ENCODE measurements at places on chromosomes 1 and 21.

- DNase-seq: no peak
Measured at GRCh38 chr1:119878171-119878570, 18.1 kb downstream of the ADAM30 start.

DNA sequence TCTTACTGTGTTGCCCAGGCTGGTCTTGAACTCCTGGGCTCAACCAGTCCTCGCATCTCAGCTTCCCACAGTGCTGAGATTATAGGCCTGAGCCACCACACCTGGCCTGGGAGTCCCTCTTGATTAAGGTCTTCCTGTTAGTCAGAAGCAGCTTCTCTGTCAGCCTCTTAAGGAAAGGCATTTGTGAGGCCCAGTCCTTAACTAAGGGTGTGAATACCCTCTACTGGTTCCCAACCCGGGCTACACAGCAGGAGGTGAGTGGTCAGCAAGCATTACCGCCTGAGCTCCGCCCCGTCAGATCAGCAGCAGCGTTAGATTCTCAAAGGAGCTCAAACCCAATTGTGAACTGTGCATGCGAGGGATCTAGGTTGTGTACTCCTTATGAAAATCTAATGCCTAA is 117.2 kb downstream of the DYRK1A start:
- no peak for DNase-seq

- no peak for DNase-seq
Measured at GRCh38 chr1:193438312-193438711, 251.9 kb upstream of the B3GALT2 start.

- DNase-seq: no peak
Measured at GRCh38 chr1:158691907-158692306, 5.4 kb upstream of the SPTA1 start.

DNA sequence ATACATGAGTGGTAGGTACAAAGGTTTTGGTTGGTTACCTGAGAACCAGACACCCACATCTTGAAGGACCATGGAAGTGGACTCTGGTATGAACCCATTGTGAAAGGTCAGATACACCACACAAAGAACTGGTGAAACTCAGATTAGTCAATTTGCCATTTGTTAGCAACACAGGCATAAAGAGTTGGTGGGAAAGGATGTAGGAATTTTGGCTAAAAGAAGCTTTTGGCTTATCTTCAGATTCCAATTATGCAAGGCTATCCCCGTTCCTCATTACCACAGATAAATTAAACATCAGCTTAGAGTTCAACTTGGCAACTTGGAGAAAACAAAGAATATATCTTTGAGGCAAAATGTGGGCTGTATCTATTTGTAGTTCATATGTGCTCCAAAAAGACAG is 87.0 kb upstream of the IRF2BP2 start:
- DNase-seq: no peak

DNA sequence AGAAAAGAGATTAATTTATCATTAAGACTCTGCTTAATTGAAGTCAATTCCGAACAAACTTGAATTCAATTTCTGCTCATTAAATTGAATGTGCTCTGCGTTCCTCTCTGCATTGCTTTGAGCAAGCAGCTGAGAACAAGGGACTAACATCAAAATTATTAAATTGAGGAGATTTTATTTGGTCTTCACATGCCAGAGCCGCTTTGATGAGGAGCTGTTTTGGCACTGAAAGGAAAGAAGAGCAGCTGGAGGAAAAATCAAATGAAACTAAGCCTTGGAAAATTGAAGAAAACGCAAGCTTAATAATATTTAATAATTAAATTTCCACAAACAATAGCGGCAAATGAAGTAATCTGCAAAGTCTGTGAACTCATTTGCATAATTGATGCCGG is 222.0 kb upstream of the PKN2 start:
- no peak for DNase-seq

DNA sequence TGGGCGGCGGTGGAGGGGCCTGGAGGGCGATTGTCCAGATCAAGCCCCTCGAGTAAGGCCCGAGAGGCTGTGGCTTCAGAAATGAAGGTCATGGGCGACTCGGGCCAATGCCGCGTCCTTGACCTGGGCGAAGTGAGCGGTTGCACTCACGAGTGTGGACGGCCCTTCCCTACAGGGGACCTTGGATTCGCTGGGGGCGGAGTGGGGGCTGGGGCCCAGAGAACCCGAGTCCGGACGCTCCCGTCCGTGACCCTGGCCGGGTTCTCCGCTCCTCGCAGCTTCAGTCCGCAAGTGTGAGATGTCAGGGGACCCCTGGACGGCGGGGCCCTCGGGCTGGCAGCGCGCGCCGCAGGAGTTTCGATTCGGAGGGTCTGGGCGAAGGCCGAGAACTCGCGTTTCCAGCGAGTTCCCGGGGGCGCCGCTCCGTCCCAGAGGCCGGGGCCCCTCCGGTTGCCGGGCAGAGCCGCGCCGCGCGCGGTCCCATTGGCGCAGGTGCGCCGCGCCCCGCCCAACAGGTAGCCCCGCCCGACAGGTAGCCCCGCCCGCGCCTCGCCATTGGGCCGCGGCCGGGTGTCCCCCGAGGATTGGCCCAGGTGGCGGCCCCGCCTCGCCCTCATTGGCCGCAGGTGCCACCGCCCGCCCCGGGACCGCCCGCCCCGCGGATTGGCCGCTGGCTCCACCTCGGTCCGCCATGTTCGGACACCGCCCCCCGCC is at the start of gene PRKCZ:
PRKCZ (plus strand) TSS at position 694 of the 714 bp plus-strand sequence. CDS start 220 bp downstream, outside the sequence.
- DNase-seq: no peak

DNA sequence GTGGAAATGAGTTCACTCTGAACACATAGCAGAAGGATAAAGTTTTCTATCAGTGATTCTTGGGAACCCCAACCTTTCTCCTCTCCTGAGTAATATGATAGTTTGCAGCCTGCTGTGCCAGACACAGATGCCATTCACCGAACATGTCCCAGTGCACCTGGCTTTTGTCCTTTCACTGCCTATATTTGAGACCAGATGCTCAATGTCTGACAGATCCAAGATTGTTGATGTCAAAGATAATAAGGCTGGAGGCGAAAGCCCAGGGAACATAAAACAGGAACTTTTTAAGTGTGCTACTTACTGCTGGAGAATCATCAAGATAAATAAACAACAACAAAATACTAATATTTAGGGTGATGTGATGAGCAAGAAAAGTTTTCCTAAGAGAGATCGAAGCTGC is 139.3 kb downstream of the TIAM1 start:
- no peak for DNase-seq

DNA sequence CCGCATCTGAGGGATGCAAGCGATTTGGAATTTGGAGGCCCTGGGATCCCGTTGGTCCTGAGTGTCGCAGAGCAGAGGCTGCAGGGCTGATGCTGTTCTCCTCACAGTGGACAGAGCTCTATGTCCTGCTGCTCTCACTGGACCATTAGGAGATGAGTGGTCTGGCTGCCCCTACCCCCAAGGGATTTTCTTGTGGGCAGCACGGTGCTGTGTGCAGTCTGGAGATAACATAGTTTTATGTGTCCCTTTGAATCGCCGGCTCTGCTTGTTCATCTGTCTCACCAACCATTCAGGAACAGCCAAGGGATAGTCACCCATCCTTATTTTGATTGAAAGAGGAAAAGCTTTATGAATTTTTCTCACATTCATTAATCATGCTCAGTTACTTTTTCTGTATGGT is 49.9 kb downstream of the CHRM3 start:
- DNase-seq: no peak

GRCh38 chr21:19120591-19120990 is 717.0 kb upstream of the TMPRSS15 start:
- no peak for DNase-seq

- no peak for DNase-seq
Measured at GRCh38 chr1:198363625-198364151, 176.8 kb downstream of the ATP6V1G3 start.

DNA sequence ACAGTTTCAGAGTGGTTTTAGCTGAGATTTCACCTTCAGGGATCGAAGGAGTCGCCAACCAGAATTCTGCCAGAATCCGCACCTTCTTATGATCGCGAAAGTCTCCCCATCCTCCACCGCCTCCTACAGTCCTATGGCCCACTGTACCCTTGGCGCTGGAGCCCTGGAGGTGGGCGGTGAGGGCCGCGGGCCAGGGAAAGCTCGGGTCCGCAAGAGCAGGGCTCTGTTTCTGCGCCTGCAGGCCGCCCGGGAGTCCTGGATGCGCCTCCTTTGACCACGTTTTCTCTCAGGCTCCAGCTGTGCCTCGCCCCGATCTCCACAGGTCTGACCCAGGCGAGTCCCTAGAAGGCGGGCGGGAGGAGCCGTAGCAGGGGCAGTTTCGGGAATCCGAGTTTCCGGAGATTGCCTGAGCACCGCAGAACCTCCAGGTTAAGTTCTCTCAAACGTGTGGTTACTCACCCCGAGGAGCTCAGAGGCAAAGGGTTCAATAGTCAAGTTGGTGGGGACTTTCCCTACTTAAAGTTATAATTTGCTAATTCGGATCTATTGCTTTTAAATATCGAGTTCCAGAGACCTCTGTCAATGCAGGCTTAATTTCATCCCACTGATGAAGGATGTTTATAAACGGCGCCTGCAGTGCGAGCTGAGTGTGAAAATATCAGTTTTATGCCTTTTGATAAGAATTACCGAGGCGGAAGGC is 3.2 kb upstream of the LHX8 start:
- DNase-seq: no peak

DNA sequence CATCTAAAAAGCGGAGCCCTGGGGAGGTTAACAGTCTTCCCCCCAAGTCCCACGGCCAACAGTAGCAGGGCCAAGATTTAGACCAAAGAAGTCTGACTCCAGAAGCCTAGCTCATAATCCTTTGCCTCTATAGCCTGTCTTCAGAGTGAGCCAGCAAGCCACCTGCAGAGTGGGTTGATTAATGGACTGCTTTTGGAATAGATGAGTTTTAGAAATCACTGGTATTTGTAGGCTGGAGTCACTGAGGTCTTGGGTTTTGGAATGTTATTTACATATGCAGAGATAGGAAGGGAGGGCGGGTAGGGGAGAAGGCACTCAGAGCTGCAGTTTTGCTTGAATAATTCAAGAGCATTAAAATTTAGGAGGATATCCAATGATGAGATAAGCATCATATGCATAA is 90.8 kb upstream of the L1TD1 start:
- DNase-seq: no peak

- DNase-seq: no peak
Measured at GRCh38 chr1:162316187-162316586, 60.5 kb downstream of the SPATA46 start.

DNA sequence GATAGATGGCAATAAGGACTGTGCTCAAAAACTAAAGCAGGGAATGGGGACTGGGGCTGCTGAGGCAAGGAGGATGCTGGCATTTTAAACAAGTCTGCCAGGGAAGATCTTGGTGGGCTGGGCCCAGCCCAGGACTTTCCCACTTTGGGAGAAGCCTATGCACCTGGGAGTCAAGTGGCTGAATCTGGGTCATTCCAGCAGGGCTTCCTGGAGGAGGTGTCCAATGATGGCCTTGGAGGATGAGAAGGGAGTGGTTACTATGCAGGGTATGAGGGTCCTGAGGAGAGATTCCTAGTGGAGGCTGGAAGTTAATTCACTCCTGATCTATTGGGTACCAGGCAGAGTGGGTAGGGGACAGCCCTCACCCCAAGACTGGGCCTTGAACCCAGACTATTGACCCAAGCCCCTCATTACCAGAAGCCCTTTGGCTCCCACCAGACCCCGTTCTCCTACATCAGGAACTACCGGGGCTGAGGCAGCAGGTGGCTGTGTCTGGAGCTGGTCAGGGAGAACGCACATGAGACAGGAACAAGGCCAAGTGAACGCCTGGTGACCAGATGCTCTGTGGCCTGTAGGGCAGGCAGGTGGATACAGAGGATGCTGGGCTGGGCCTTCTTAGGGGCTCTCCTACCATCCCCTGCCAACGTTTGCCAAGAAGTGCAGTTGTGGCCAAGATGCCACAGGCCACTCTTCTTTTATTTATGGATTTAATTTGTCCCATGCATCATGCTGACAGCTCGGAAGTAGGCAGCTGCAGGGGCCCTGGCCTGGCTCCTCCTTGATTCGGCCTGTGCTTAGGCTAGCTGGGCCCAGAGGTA is 18.3 kb upstream of the LRP8 start:
- DNase-seq: no peak

- DNase-seq: no peak
Measured at GRCh38 chr1:243475966-243476365, 220.1 kb downstream of the SDCCAG8 start.

DNA sequence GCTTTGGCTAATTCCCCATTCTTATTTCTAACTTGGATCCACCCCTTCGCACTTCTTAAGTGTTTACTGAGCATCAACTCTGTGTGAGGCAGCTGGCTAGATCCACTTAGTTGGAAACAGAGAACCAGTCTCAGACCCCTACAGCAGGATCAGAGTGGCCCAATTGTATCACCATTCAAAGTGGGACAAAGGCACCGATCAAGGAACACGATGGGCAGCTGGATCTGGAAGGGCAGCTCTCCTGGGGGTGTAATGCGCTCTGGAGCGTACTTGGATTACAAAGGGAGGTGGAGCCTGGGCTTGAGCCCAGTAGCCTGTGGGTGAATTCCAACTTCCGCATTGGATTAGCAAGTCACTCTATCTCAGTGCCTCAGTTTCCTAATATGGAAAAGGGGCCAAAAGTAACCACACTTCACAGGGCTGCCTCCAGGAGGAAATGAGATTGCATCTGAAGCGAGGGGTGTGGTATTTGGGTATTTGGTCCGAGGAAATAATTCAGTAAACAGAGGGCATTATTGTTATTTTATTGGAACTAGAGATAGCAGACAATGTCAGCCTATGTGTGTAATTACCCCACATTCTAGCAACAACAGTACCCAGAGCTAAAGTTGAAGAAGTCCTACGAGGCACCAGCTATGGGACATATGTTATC is 11.9 kb downstream of the ECE1 start:
- no peak for DNase-seq
